ENCODE measurements at places on chromosomes 2 and 18. TPM values are rescaled to one million over a fixed set of nuclear protein-coding genes. Genes with fewer than 3 reads are reported as not detected.
A peak's percentile ranks its signal among the peaks of the same experiment; 100 is the strongest.

DNA sequence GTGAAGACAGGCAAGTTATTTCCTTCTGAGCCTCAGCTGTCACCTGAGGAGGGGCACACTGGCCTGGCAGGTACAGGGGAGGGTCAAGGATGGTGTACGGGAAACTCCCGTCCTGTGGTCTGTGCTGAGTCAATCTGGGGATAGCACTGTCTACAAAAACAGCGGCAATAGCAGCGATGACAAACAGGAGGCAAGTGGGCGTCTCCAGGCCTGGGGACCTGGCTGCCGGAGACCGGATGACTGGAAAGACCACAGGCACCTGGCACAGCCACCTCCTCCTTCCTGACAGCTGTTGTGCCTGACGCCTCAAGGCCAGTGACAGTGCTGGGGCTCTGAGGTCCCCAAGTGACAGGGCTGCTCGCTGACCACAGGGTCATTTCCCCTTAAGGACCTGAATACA is 202.1 kb upstream of the HS6ST1 start:
- DNase-seq: no peak

NGEF gene
- 1.6 TPM for total RNA-seq

DNA sequence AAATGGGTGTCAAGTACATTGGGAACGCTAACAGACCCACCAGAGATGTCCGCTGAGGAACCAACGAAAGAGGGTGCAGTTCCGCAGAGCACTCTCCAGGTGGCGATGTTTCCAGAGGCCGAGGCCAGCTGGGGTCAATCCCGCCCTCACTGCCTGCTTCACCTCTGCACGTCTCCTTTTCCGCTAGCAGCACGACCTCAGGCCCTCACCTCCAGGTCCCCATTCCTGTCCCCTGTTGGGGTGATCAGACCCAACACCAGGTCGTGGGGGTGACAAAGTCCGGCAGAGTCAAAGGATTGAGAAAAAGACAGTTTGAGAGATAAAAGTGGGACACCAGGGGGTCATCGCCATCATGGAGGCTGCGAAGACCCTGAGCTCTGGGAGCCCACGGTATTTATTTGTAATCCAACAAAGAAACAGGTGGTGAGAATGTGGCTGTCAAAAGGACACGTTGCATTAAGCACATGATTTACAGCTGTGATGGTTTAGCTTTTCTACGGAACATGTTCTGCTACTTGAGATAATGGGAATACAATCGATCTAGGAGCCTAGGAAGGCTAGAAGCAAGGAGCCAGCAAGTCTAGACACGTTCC is 27.3 kb downstream of the ZAP70 start:
- DNase-seq: no peak

- no peak for DNase-seq
Observed at GRCh38 chr2:58479535-58480140, 238.5 kb upstream of the FANCL start.

- DNase-seq: no peak
Observed at GRCh38 chr2:169736902-169737301, 3.3 kb downstream of the KLHL23 start.

TCF23 gene
- total RNA-seq: 0.24 TPM

GALNT3 gene
- 0.35 TPM for total RNA-seq

IHH gene
- total RNA-seq: not detected

DNA sequence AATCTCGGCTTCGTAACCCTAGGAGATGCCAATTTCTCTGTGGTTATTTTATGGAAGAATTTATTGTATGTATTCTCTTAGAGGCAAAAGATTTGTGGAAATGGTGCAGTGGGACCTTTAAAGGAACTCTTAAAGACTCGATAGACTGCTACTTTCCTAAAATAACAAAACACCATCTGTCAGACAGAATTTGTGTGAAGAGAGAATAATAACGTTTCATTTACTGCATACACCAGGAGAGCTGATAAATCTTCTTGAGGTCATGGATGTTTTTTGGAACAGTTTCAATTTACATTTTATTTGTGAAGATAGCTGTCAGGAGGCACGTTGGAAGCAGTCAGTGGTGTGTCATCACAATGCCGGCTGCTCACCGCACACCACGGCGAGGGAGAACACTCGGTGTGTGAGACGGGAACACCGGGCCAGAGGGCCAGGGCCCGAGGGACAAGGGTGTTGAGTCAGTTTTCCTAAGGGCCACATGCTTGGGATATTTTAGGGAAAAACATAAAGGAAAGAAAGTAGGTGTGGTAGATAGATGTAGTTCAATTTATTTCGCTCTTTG is 1681.0 kb upstream of the DDX18 start:
- DNase-seq: peak; percentile 38

DNA sequence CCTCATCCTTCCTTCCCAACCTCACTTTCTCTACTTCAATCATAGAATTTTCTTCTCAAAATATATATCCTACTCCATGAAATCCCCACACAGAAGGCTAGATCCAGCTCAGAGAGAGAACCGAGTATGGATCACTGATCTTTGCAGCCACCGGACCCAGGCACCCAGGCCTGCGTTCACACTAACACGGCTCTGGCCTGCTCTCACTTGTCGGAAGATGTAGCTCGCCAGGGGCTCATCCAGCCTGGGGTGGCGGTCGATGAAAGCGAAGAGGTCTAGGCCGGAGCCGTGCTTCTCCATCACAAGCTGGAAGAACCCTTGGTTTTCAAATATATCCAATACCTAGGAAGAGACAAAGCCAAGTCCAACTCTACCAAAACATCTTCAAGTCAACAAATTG is 12.7 kb upstream of the MTERF4 start:
- no peak for DNase-seq

GRCh38 chr18:48896875-48897511 is 53.8 kb downstream of the SMAD7 start:
- DNase-seq: peak; percentile 75

DNA sequence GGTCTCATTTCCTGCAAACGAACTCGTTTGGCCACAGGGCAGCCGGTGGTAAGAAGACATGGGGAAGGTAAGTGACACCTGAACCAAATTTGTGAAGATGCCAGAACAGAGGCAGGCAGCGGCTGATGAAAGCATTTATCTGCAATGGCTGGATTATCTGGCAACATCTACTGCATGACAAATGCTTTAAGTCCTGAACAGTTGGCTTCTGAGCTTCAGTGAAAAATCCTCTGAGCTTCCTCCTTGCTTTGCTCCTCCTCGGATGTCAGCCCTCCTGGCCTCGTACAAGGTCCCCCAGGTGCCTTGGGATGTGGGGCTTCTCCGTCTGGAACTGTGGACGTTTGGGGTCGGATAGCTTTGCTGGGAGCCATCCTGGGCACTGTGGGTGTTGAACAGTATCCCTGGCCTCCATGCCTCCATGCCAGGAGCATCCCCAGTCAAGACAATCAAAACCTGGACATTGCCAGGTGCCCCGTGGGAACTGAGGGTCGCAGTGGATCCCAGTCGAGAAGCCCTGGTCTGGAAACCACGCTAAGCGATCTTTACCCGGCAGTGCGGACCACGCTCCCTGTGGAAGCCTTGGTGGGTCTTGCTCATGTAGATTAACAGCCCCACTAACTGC is 49.3 kb downstream of the KCNG2 start:
- no peak for DNase-seq

DNA sequence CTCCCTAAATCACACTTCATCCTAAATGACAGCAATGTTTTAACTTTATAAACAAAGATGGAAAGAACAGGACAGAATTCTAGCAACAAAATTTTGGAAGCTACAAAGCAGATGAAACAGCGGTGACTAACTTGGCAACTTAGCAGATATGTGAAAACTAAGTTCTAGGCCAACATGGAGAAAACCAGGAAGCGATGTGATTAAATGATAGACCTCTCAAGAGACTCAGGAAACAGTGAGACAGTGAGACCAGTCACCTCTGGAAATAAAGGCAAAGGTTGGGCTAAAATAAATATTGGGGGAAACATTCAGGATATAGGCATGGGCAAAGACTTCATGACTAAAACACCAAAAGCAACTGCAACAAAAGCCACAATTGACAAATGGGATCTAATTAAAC is 24.4 kb upstream of the ZBTB7C start:
- DNase-seq: no peak

AMER3 gene
- total RNA-seq: not detected

SERPINB3 gene
- total RNA-seq: not detected

GYPC gene
- total RNA-seq: 77.1 TPM

CREG2 gene
- total RNA-seq: not detected

DNA sequence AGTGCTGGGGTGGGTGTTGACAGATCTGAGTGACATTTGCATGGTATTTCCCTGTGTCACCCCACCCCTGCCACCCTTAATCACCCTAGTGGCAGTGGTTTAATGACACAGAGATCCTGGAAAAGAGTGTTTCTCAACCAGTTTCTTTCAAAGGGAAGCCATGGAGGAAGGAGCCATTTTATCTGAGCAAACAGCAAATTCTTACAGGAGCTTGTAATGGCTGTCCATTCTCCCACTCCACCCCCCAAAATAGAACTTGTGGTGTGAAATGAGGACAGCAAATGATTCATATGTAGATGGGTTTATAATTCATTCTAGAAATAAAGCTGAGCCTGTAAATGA is 51.5 kb downstream of the CDC42EP3 start:
- DNase-seq: no peak

DNA sequence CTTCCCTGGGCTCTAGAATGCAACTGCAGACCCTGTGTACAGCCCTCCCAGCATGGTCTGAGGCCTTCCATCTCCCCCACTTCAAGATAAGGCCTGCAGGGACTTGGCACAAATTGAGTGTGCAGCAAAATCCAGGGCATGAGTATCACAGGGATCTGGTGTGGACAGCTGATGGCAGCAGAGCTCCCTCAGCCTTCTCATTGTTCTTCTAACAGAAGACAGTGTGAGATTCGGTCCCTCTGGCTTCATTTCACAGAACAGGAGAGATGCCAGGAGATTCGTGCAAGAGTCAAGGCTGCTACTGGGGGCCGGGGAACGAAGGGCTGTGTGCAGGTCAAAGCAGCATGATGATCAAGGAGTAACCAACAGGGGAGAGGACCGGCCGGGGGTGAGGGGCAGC is 85.8 kb downstream of the UXS1 start:
- DNase-seq: no peak
